ENCODE measurements at places on chromosomes 4 and X.

GRCh38 chr4:1910643-1911042, 39.5 kb downstream of the NSD2 start:
- DNase-seq: peak; percentile 35

DNA sequence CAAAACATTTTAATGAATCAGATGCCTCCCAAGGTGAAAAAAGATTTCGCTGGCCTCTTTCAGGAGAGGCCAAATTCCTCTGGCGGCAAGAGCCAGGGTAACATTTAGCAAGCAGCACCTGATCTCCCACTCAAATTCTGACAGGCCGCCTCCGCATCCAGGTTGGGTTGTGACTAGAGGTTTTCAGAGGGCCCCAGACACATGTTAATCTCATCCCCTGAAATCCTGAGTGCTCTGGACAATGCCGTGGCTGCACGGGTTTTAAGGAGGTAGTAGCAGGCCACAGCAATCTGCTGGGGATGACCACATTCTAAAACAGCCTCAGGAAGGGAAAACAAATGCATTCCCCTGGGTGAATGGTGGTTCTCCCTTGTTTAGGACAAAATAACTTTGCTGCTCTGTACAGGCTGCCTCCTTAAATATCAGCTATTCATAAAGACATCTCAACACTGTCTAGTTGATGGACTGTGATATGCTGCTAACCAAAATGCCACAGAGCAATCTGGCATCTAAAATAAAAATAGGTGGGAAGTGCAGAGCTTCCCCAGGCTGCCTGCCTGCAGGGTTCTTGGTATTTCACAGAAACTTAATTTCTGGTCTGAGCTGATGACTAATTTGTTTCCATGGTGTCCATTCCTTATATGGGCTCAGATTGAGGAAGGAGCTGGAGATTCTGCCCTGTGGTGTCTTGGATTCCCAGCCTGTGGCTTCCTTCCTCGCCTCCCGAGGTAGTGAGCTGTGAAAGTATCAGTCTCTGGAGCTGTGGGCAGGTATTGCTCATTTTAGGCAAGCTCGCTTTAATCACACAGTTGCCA, 202.0 kb downstream of the DCLK2 start:
- DNase-seq: no peak

DNA sequence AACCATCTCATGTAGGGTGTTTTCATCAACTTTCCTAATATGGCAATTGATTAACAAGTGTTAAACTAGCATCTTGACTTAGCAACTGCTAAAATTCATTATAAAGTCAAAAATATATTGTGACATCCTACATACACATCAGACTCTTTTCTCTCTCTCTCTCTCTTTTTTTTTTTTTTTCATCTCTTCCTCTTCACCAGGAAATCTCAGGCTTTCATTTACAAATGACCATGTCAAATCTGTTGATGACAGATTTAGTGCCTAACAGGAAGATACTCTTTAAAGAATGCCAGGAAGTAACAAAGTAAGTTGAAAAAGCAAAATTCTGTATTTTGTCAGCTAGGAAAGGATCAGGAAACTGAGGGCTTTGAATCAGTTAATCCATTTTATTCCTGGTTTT, 365.5 kb downstream of the PCDH7 start:
- no peak for DNase-seq

GRCh38 chrX:41526925-41527324, 79.8 kb downstream of the NYX start:
- no peak for DNase-seq

DNA sequence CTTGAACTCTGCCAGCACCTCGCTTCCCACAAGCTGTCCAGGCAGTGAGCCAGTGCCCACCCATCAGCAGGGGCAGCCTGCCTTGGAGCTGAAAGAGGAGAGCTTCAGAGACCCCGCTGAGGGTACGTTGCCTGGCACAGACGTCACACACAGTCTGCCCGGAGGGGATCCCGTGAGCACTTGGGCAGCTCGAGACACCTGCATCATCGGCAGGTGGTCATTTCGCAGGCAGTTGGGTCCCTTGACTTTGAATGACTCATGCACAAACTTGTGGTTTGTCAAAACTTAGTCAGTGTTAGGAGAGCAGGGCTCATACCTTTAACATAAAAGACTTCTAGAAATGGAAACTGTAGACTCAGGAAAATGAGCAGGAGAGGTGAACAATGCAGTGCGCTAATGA, 9.9 kb downstream of the TACC3 start:
- DNase-seq: no peak

- DNase-seq: no peak
These were observed 475.3 kb upstream of the AMOT start for GRCh38 chrX:113315927-113316326.

DNA sequence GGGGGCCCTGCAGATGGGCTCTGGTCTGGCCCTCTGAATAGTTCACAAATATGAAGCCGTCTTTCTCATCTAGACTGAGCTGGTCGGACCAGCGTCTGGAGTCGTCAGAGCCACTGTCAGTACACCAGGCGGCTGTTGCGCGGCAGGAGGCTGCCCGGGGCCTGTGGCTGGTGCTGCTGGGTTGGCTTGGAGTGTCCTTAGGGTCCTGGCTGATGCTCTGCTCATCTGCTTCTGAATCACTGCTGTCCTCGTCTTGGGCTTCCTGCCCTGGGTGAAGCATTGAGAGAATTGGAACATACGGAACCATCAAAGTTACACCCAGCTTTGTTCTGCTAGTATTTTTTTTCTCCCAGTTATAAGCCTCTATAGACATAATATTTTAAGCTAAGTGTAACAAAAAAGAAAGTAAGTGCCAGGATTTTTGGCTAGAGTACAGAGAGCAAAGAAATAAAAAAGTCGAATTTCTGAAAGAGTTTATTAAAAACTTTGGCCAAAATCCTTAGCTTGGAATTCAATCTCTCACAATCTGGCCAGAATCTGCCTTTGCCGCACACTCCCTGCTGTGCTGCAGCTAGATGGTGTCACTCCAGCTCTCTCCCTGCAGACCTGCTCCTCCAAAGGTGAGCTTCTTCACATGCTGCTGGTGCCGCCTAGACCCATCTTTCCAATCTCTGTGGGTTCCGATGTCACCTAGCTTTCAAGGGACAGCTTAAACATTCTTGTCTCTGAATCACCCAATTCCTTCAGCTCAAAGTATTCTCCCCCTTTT, 96.2 kb downstream of the CDS1 start:
- DNase-seq: no peak

- peak; percentile 1 for DNase-seq
These were observed 18.4 kb upstream of the CTSO start for GRCh38 chr4:155972098-155972497.

- no peak for DNase-seq
These were observed 144.9 kb downstream of the FNIP2 start for GRCh38 chr4:158913766-158914165.

GRCh38 chr4:131337936-131338335, 1811.2 kb upstream of the PCDH10 start:
- DNase-seq: no peak

GRCh38 chr4:177803151-177803550, 360.9 kb upstream of the AGA start:
- DNase-seq: no peak

GRCh38 chrX:151031391-151031975, 48.3 kb downstream of the HMGB3 start:
- DNase-seq: no peak

DNA sequence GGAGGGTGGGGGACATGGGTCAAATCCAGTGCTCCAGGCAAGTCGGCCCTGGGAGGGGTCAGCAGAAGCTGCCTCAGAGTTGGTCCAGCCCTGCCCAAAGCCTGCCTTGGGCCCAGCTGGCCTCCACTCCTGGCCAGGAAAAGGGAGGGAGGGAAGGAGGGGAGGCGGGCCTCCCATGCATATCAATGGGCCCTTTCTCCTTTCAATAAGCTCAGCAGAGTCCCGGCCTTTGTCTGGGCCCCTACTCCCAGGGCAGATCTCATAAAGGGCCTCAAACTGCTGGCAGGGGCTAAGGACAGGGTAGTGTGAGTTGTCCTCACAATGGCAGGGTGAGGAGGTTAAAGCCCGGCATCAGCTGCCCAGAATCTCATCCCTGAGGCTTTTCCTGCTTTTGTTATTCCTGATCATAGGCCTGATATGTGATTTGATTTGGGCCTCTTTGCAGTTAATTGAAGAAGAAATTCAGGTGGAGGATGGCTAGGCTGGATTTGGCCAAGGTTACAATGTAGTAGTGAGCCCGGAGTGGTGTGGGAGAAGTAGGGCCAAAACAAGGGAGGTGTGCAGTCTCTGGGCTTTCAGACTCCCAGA, 121.1 kb upstream of the ATP6AP2 start:
- no peak for DNase-seq

DNA sequence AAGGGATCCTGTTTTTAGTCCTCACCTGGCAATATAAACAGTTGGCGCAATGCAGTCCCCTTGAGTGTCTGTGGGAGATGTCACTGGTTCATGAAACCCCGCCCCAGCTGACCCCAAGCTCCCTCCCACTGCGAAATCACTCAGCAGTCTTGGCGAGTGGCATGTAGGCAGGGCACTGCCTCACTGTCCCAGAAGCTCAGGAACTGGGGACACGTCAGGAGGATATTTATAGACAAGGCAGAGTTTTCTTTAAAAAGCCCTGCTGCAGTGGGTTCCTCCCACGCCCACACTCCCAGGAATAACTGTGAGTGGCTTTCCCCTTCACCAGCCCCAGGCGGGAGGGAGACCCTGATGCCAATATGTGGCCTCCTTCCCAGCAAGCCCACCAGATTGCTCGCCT, 44.3 kb upstream of the PPP2R2C start:
- DNase-seq: no peak

GRCh38 chr4:156815717-156816359, 155.8 kb downstream of the PDGFC start:
- no peak for DNase-seq

DNA sequence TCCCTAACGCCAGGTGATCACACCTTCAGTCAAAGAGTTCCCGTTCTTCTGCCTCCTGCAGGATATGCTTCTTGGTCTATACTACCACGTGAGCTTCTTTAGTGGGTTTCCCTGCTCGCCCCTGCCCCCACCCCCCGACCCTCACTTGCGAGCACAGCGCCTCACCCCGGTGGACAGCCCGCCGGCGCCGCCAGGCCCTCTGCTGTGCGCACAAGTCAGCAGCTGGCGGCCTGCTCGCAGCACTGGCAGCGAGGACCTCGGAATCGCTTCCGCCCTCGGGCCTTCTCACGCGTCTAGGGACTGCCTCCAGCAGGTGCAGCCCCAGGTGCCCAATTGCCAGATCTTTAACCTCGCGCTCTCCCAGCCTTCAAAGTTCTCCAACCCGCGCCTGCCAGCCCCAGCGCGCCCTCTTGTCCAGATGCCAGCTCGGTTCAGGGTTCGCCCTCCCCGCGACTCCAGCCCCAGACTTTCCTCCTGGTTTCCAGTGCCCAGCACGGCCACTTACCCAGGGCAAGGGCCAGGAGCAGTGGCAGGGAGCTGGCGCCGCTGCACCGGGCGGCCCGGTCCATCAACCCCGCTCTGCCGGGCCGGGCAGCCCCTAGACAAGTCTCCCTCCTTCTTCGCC, 454 bp downstream of the BTC start:
- no peak for DNase-seq

- DNase-seq: no peak
These were observed 241.9 kb upstream of the NWD2 start for GRCh38 chr4:37002625-37003024.

GRCh38 chrX:144586756-144587155, 660.5 kb upstream of the SPANXN1 start:
- no peak for DNase-seq

DNA sequence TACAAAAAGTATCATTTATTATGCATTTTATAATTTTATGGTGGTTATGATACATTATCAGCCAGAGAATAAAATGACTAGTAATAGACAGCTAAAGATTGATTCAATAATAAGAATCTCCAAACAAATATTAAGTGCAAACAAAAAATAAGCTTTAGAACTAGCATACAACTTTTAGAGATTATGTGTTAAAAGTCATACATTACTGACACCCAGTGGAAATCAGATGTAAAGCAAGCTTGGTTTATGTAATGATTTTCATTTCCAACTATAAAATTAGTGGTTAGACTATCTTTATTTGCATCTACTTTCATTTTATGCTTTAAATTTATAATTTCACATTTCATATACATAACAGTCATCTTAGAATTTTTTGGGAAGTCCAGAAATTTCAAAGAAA, 57.7 kb downstream of the IL13RA2 start:
- DNase-seq: no peak

DNA sequence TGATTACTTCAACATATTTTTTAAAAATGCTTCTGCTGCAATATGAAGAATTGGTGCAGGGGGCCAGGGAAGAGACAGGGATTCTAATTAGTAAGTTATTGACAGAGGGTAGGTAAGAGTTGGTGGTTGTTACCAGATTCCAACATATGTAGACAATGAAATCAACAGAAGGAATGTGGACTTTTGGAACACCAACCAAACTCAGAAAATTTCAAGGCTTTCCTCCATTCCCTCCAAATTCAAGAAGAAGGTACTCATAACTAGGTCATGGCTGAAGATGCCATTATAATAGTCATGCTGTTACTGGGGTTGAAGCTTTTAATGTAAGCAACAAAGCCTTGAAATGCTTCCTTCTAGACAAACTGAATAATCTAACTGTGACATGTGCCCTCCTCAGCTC, 22.9 kb upstream of the CXCL13 start:
- no peak for DNase-seq

- no peak for DNase-seq
These were observed 216.4 kb downstream of the TECRL start for GRCh38 chr4:64192731-64193412.

GRCh38 chr4:86359944-86360478, at the start of gene MAPK10:
MAPK10 (minus strand) TSS chr4:86360053.
- DNase-seq: peak; percentile 13

DNA sequence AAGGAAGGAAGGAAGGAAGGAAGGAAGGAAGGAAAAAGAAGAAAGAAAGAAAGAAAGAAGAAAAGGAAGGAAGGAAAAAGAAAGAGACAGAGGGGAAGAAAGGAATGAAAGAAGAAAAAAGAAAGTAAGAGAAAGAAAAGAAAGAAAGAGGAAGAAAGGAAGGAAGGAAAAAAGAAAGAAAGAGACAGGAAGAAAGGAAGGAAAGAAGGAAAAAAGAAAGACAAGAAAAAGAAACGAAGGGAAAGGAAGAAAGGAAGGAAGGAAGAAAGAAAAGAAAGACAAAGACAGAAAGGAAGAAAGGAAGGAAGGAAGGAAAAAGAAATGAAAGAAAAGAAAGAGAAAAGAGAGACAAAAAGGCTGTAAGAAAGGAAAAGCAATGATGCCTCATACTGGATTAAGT, 101.1 kb upstream of the PPP2R3B start:
- no peak for DNase-seq

- DNase-seq: no peak
These were observed 842.1 kb upstream of the HTR2C start for GRCh38 chrX:113741744-113742143.

- no peak for DNase-seq
These were observed 9.7 kb upstream of the ZNF674 start for GRCh38 chrX:46554942-46555341.

DNA sequence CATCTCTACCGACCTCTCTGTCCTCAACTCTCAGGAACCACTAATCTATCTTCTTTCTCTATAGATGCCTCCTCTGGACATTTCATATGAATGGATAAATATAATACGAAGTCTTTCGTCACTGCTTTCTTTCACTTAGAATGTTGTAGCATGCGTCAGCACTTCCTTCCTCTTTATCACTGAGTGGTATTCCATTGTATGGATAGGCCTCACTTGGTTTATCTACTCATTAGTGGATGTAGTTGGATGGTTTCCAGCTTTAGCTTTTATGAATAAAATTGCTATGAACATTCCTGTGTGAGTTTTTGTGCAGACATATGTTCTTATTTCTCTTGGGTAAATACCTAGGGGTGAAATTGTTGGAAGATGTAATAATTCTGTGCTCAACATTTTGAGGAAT, 528.2 kb upstream of the FAT1 start:
- no peak for DNase-seq

- peak; percentile 42 for DNase-seq
These were observed 1.6 kb downstream of the LRBA start for GRCh38 chr4:151013491-151013890.

GRCh38 chr4:173301518-173302201, 32.5 kb downstream of the HMGB2 start:
- peak; percentile 63 for DNase-seq
